DMS53 (cell line): ENCODE measurements at places on chromosomes 16 and 17.

- DNase-seq = peak; percentile 85
Observed at GRCh38 chr16:14300705-14301168, 229.6 kb downstream of the MRTFB start.

GRCh38 chr16:73228649-73229048, 180.7 kb upstream of the ZFHX3 start:
- DNase-seq = no peak

DNA sequence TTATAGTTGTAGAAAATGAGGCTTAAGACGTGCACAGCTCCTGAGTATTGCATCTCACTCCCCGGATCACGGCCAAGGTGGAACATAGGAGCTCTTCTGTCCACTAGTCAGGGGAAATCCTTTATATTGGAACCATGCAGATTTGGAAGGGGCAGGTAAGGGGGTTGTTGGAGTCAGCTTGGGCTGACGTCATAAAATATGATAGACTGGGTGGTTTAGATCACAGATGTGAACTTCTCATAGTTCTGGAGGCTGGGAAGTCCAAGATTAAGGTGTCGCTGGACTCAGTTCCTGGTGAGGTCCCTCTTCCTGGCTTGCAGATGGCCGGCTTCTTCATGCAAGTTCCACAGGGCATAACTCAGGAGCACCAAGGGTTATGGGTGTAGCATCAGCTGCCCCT, 5.6 kb downstream of the CACNG4 start:
- DNase-seq = no peak

DNA sequence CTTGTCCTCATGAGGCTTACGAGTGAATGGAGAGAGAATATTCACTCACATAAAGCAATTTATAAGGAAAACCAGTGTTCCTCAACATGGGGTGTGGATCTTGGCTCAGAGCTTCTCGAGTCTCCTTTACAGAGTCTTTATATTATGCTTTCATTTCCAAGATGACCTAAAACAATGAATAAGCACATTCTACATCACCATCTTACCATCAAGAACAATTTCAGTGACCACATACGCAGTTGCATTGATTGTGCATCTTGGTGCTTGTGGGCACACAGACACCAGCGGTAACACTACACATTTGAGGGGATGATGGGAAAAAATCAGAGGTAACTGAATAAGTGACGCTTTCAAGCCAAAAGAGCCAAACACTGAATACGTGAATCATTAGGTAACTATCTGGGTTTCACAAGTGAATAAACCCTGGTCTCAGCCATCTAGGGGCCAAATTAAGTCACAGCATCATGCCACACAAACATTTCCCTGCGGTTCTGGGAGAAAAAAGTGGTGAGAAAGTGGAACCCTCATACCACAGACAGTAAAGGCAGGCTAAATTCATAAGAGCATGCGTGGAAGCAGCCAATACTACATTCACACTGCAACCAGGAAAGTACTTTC, 9.4 kb downstream of the CWC25 start:
- peak; percentile 21 for DNase-seq

DNA sequence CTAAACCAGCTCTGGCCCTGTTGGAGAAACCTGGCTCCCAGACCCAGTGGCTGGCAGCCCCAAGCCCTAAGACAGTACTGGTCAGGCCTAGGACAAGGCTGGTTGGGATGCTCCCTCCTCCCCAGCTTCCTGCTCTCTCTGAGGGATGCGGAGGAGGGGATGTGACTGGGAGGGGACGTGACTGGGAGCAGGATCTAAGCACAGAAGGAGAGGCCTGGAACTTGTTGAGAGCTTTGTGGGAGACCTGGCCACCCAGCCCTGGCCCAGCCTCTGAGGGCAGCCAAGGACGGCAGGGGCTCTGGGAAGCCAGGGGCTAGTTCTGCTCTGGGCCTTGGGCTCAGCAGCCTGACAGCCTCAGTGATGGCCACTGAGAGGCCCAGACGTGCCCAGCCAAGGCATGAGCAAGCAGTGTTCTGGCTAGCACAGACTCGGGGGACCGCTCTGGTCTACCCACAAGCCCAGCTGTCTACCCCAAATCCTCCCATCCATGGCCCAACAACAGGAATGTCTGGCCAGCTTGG, 22.8 kb downstream of the ATP6V0D1 start:
- DNase-seq = no peak

GRCh38 chr17:60445144-60445543, 22.9 kb downstream of the CHCT1 start:
- no peak for DNase-seq

DNA sequence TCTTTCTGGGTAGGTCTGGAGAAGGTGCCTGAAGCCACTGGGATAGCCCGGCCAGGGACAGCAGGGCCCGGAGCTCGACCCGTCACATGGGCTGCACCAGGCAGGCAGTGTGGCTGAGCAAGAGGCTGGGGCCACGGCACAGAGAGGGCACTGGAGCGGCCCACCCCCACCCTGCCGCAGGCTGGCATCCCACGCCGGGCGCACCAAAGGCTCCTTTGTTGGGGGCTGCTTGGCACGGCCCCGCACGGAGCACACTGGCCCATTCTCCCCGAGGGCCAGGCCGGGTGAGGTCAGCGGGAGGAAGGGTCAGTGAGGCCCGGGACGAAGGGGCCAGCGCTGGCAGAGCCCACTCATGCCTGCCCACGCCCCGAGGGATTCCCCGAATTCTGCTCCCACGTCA, 36.5 kb upstream of the PVALEF start:
- DNase-seq = no peak

DNA sequence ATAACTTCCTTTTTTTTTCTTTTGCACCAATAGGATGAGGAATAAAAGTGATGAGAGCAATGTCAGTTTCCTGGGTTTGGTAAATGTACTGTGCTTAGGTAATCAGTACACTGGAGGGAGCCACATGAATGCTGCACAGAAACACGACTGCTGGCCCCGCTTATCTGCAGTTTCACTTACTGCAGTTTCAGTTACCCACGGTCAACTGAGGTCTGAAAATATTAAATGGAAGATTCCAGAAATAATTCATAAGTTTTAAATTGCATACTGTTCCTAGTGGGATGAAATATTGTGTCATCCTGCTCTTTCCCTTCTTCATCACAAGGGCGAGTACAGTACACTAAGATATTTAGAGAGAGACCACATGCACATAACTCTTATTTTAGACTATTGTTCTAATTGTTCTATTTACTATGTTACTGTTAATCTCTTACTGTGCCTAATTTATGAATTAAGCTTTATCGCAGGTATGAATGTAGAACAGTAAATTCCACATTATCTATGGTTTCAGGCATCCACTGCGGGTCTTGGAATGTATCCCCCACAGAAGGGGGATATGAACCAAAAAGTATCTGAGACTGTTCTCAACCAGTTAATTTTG, 6.4 kb upstream of the LGALS3BP start:
- peak; percentile 43 for DNase-seq

DNA sequence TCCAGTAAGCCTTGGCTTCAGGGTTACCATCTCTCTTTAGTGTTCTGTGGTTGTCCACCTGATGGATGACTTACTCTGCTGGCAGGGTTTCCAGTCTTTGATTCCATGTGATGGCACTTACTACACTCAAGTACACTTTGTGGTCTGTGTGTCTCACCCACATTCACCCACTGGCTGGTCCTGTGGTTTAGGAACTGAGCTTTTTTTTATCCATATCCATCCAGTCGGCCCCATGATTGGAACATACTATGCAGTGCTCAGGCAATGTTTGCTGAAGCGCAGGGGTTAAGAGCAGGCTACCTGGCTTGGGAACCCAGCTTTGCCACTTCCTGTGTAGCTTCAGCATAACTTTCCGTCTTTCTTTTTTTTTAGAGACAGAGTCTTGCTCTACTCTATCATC, 2.8 kb upstream of the FUS start:
- DNase-seq = peak; percentile 69

GRCh38 chr17:29611351-29612093, 11.2 kb downstream of the CORO6 start:
- no peak for DNase-seq

DNA sequence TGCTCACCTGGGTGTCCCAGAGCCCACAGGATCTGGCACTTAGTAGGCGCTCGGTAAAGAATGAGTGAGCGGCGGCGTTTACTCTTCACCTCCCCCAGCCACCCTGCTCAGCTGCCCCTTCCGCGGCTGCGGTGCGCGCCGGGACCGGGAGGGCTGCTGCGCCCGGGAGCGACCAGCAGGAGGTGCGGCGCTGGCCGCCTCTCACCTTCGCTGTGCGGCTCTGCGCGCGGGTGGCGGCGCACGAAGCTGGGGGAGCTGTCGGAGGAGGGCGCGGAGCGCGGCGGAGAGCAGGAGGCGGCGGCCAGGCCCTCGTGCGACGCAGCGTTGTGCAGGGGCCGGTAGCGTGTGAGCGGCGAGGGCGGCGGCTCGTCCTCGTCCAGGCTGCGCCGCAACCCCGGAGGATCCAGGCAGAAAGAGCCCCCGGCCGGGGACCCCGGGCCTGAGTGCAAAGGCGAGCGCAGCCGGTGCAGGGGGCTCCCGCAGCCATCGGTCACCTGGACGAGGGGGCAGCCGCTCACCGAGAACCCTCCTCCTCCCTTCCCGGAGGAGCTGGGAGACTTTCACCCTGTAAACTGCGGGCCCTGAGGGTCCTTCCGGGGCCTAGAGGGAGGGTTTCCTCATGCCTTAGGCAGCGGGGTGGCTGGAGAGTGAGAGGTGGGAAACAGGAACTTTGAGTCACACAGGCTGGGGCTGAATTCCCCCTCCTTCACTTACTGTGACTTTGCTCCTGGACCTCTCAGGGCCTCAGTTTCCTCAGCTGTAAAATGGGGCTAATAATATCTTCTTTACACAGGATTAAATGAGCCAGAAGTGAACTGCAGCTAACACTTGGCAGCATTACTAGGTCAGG, 12.5 kb downstream of the SAMD14 start:
- DNase-seq = peak; percentile 92

- no peak for DNase-seq
Observed at GRCh38 chr17:17239832-17240231, 2.9 kb upstream of the FLCN start.

DNA sequence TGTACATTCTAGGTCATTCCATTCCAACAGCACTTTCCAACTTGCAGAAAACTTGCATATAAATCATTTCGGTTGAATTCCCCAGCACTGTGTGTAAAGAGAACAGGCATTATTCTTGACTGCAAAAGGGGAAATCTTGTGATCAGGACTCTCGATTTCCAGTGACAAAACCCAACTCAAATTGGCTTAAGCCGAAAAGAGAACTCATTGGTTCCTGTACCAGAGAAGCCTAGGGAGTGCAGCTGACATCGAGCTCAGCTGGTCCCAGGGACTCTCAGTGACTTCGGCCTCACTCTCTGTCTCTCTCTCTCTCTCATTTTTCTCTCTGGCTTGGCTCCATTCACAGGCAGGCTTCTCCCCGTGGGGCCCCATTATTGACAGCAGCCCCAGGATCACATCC, 30.7 kb downstream of the CD300LF start:
- DNase-seq = no peak

- peak; percentile 37 for DNase-seq
Observed at GRCh38 chr17:11935734-11936406, 61.4 kb downstream of the ZNF18 start.

DNA sequence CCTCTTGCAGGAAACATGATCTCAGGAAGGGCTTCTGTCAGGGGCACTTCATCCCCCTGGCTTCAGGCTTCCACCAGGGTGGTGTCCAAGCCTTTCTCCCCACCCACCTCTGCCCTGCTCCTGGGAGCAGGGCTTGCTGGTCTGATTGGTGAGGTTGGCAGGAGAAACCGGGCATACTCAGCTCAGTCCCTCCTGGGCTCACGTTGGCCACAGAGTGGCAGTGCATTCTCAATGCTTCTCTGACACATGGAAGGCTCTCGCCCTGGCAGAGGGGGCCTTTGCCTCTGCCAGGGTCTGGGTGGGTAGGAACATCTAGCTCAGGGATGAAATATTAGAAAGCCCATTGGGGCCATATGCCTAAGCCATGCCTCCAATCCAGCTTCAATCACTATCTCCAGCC, 142.8 kb downstream of the AXIN2 start:
- no peak for DNase-seq

DNA sequence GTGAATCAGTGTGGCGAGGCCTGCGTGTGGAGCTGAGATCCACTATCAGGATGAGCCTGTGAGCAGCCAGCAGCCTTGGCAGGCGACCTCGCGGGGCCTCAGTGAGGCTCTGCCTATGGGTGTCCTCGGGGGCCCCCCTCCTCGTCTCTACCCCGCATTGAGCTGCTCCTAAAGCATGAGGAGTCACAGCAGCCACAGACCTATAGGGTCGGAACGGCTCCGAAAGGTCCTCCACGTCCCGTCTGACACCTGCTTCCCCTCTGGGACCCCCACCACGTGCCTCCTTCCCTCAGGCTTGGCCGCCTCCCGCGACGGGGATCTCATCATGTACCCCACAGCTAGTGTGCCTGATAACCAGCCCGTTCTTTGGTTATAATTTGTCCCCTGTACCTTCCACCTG, 28.8 kb downstream of the GRIN2C start:
- no peak for DNase-seq

GRCh38 chr17:68600067-68600930, 868 bp downstream of the FAM20A start:
- peak; percentile 75 for DNase-seq

DNA sequence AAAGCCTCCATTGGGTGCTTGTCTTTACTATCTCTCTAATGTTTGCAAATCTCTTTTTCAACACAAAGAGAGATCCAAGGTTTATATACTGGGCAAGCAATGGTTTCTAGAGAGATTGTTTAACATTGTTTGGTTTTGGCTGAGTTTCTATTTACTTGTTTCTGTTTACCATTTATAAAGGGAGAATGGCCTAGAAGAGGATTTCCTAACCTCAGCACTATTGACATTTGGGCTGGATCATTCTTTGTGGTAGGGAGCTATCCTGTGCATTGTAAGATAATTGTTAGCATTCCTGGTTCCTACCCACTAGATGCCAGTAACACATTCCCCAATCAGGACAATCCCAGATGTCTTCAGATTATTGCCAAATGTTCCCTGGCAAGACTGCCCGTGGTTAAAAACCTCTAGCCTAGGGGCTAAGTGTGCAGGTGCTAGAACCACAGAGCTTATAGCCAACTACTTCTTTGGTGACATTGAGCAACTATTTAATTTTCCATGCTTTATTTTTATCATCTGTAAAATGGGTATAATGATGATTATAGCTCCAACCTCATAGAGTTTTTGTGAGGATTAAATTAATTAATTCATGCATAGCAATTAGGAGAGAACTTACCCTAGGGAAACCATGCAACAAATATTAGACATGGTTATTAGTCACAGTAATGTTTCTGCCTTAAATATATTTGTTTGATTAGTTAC, 413.9 kb upstream of the MAF start:
- DNase-seq = peak; percentile 88

- no peak for DNase-seq
Observed at GRCh38 chr17:5000237-5000639, 2.5 kb downstream of the KIF1C start.
